Stimulated activated CD8-positive, alpha-beta memory T cell treated with anti-CD3 and anti-CD28 coated beads, Interleukin-4, amount 100 ng/mL, for 1 hour (primary cell): ENCODE measurements at places on chromosomes 1 and 21.

- no peak for DNase-seq
These were observed 70.2 kb downstream of the DNM3 start for GRCh38 chr1:171911506-171911905.

GRCh38 chr21:45318556-45319404 lies 31.1 kb upstream of the POFUT2 start:
- DNase-seq = no peak

DNA sequence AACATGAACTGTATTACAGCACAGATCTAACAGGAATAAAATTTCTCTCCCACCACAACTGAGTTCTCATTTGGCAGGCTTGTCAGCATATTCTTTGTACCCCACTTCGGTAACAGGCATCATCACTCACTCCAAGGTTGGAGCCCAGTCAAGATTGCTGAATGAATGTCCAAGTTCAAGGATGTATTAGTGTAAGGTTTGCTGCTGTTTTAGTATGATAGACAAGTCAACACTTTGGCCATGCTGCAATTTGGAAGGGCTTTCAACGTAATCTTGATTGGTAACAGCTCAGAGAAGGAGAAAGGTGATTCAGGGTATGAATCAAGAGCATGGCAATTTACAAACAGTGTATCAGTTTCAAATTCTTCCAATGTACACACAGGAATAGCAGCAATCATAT lies 6.8 kb downstream of the SSX2IP start:
- DNase-seq = no peak

GRCh38 chr1:92511541-92511940 lies 24.8 kb upstream of the GFI1 start:
- DNase-seq = no peak

DNA sequence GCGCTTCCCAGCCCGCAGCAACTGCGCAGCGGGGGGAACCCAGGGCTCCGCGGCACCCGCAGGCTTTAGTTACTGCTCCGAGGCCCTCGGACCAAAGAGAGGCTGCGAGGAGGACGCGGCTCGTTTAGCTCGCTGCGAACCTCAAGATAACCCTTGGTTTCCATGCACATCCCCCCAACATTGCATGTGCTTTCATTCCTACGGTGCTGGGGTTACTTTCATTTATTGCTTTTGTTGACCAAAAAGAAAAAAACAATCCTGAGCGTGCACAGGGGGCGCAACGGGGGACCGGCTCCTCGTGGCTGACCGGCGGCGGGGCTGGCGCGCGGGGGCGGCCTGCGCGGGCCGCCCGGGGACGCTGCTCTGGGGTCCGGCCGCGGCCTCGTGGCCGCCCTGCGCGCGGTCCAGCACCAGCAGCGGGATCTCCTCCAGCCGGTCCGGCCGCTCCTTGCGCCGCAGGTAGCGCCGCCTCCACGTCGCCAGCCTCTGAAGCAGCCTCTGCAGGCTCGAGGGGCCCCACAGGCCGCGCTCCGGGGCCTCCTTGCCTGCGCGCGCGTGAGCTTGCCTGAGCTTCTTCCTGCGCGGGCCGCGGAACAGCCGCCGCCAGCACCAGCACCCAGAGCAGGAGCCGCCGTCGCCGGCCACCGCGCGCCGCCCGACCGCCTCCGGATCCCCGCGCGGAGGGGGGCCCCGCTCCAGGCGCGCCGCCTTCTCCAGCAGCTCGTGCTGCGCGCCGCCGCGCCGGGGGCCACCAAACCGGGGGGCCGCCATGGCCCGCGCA lies 77.4 kb downstream of the DESI2 start:
- no peak for DNase-seq

DNA sequence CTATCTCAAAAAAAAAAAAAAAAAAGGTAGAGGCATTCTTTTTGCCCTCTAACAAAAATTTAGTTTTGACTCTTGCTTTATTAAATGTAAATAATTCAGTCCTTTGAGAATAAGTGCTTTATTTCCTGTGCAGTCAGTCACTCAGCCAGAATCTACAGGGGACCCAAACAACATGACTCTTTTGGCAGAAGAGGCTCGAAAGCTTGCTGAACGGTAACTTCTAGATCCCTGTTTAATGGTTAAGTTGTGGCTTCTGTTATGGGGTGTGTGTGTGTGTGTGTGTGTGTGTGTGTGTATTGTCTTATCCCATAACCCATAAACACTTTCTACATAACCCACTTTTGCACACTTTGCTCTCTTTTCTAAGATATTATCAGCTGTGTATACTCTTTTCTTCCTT lies 54.9 kb upstream of the LAMC2 start:
- DNase-seq = no peak

GRCh38 chr1:8473891-8474300 lies 156.0 kb downstream of the SLC45A1 start:
- no peak for DNase-seq

DNA sequence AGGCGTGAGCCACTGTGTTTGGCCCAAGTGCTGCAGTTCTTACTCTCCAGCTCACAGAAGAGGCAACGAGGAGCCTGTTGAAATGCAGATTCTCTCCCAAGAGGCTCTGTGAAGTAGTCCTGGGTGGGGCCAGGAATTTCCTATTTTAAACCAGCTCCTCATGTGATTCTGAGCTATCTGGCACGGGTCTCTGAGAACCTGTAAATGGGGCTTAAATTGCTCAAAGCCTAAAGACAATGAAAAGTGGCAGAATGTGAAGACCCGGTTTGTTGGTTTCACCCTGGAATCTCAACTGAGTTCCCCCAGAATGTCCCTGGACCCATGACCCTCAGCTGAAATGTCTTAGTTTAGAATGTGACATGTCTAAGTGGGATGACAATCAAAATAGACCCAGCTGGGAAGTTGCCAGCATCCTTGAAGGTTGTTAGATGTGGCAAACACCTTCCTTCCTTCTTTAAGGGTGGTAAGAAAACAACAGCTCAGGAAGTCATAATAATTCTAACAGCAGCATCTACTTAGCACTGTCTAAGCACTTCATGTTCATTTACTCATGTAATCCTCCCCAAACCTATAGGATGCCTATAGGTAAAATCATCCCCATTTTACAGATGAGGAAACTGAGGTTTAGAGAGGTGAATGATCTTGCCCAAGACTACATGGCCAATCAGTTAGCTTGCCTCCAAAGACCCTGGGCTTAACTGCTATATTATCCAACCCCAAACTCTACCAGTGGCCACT lies 20.9 kb upstream of the ATP5PO start:
- no peak for DNase-seq

DNA sequence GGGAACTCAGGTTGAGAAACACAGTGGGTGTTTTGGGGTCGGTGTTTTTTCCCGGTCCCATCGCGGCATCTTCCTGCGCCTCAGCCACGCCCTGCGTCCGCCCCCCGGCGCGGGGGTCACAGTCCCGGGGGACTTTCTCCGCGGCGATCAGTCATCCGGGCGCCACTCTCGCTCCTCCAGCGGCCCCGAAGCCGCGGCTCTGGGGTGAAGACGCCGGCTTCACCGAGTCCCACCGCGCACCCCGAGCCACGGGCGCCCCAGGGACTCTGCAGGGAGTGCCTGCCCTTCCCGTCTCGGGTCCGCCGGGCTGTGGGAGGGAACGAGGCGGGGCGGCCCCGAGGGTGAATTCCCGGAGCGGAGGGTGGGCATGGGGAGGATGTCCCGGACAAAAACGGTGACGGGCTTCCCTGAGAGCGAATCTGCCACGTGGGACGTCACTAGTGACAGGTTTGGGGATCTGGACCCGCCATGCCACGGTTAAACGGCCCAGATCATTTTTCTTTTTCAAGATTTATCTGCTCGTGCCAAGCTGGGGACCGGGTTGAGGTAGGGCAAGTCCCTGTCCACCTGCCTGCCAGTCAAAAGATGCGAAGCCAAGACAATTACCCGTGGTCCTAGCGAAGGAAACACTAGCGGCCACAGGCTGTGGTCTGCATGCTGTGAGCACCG lies 717 bp upstream of the BATF3 start:
- no peak for DNase-seq

- no peak for DNase-seq
These were observed 131.9 kb downstream of the COQ8A start for GRCh38 chr1:227071895-227072587.

DNA sequence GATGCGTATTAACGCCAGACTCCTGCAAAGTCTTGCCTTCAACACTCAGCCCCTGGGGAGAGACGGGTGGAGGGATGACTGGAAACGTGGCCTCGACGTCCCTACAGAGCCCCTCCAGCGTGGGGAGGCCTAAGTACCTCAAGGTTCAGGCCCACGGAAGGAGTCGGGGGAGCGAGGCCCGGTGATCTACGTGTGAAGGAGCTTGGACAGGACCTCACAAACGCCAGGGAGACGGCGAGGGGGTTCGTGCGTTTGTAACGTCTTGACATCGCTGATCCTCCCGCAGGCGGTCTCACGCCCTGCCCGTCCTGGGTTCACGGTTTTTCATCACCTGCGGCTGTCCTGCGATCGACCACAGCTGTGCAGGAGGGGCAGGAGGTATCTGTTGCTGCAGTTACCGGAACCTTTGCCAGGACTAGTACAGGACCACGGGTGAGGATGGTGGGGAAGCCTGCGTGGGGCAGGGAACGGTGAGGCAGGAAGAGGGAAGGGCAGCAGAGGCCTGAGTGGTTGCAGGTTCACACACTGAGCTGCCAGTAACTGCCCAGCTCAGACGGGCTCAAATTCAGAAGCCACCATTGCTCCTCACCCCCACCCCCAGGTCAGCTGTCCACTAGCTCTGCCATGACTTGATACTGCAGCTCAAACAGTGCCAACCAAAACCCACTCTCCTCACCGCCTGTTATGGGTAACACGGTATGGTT lies 889 bp upstream of the CCNL2 start:
- no peak for DNase-seq

GRCh38 chr1:42933060-42933586 lies 25.5 kb downstream of the SLC2A1 start:
- no peak for DNase-seq

- DNase-seq = no peak
These were observed 5.8 kb downstream of the ANXA9 start for GRCh38 chr1:150987924-150988323.

DNA sequence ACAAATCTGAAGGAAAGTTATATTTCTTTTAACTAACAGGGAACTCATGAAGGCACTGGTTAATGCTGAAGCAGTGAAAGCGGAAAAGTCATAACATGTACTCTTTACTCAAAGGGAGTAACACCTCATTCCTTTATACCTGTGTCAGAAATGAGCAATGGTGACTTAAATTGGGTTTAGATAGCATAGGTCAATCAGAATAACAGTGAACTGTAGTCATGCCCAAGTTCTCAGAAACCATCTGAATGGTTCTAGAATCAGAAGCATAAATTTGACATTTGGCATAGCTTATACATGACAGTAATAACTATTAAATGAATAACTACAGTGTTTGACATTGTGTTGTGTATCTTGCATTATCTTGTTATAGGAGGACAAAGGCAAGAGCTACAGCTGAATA lies 382.0 kb downstream of the NUF2 start:
- no peak for DNase-seq

GRCh38 chr1:16072616-16073484 lies 601 bp downstream of the FAM131C start:
- no peak for DNase-seq

- no peak for DNase-seq
These were observed 23.8 kb downstream of the ELF3 start for GRCh38 chr1:202034149-202034682.

GRCh38 chr1:162994921-162995320 lies 74.2 kb upstream of the RGS4 start:
- DNase-seq = no peak

DNA sequence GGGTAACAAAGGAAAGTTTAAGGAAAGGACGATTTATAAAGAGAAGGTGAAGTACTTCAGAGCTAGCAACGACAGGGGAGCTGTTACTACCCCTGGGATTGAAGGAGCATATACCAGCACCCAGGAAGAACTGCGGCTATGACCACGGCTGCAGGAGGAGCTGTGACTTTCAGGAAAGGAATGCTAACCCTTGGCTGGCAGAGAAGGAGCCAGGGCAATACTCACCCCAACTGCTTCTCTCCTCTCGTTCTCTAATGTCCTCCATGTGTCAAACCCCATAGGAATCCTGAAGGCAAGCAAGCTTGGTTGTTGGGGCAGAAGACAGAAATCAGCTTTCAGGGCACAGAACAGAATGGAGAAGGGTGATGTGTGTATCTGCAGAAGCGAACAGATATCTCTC lies 120.5 kb downstream of the TMEM53 start:
- no peak for DNase-seq

GRCh38 chr1:74485622-74486021 lies 26.8 kb downstream of the LRRC53 start:
- DNase-seq = no peak

DNA sequence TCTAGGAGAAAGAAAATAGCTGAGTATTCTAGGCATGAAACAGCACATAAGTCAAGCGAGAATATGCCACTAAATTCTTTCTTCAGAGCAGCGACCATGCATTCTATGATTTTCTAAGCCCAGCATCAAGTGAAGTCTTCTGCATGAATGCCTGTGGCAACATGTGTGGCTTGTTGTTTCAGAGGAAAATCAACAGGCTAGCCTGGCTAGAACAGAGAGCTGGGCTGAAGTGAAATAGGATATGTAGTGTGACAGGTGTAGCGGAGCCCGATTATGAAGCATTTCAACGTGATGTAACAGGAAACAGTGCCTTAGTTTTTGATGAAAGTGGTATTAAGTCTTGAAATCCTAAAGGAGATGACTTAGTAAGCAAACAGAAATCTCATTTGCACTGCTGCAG lies 7.0 kb downstream of the CSDE1 start:
- no peak for DNase-seq

GRCh38 chr1:34825455-34826091 lies 32.8 kb downstream of the GJA4 start:
- no peak for DNase-seq

GRCh38 chr1:212666116-212666775 lies 33.4 kb downstream of the BATF3 start:
- DNase-seq = no peak

DNA sequence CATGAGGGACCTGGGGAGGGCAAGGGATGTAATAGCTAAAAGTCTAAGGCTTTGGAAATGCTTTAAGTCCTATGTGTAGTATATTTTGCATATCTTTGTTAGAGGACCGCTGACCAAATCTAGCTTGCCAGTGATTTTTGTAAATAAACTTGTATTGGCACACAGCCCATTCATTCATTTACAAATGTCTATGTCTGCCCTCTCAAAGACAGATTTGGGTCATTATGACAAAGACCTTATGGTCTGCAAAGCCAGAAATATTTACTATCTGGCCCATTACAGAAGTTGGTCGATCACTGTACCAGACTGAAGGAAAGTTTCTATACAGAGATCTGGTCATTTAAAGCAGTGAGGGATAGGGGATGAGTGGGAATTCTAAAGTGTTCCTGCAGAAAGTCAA lies 120.1 kb upstream of the RAVER2 start:
- no peak for DNase-seq

GRCh38 chr21:45709696-45710268 lies 66.3 kb downstream of the PCBP3 start:
- DNase-seq = no peak

GRCh38 chr1:109120356-109120755 lies 6.4 kb downstream of the ELAPOR1 start:
- DNase-seq = no peak

GRCh38 chr1:40478276-40478675 lies 1.2 kb downstream of the ZFP69 start:
- no peak for DNase-seq
